Urinary bladder (tissue), 4 donors: ENCODE measurements at places on chromosomes 1 and 21. TPM values are rescaled to one million over a fixed set of nuclear protein-coding genes. Genes with fewer than 3 reads are reported as not detected.
A peak's percentile ranks its signal among the peaks of the same experiment; 100 is the strongest.

DNA sequence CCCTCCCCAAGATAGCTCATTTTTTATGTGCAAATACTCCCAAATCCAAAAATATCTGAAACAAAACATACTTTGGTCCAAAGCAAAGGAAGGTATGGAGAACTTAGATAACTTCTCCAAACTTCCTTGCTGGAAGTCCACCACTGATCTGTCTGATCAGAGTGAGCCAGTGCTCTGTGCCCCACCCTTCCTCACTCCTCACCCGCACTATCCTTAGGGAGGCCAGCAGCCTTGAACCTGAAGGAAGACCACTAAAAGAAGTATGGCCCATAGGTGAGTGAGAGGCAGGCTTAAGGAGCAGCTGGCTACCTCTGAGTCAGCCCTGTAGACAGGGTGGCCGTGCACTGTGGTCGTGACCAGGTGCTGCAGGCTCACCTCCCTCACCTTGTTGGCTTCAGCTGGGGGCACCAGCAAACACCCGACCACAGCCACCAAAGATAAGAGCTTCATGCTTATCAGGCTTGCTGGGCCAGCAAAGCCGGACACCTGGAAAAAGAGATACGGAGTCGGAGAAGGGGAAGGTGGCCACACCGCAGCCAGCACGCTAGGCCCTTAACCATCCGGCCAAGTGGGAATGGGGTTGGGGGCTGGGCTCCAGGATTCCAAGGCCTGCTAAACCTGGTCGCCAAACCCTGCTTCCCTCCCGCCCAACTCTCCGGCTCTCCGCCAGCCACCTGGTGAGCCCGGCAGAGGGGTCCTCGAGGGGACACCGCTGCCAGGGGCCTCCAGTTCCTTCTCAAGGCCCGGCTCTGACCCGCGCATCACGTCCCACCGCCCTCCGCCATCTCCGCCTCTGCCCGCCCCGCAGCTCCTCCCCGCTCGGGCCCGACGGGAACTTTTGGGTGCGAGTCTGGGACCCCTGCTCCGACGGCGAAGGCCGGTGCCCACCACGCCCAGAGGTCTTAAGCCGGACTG, 543 bp downstream of the TMEM9 start:
- no peak for DNase-seq

- peak; percentile 32 for DNase-seq
Observed at GRCh38 chr1:193104907-193105820, at the start of gene GLRX2. Gene GLRX2, minus strand, starts transcription at chr1:193105414. Its CDS starts 32 bp downstream, at chr1:193105382.

GRCh38 chr1:91120421-91120820, 98.6 kb upstream of the ZNF644 start:
- no peak for DNase-seq

ZBTB8A gene
- 7.4 TPM for polyA plus RNA-seq

GRCh38 chr1:206727981-206728696, 42.4 kb upstream of the IL19 start:
- no peak for DNase-seq

DNA sequence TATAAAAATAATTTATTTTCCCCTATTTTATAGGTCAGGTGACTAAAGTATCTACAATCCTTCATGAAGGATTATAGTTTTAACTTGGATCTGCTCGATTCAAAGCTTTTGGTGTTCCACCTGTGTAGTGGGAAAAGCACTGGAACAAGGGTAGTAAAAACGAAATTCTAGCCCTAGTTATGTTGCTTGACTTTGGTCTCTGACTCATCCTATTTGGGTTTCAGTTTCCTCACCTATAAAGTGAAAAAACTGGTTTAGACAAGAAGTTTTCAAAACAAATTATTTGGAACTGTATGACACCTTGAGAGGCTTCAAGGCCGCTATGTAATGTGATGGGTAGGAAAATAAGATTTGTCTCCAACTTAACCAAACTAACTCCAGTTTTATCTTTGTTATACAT, 505.2 kb upstream of the ZRANB2 start:
- DNase-seq: no peak

DNA sequence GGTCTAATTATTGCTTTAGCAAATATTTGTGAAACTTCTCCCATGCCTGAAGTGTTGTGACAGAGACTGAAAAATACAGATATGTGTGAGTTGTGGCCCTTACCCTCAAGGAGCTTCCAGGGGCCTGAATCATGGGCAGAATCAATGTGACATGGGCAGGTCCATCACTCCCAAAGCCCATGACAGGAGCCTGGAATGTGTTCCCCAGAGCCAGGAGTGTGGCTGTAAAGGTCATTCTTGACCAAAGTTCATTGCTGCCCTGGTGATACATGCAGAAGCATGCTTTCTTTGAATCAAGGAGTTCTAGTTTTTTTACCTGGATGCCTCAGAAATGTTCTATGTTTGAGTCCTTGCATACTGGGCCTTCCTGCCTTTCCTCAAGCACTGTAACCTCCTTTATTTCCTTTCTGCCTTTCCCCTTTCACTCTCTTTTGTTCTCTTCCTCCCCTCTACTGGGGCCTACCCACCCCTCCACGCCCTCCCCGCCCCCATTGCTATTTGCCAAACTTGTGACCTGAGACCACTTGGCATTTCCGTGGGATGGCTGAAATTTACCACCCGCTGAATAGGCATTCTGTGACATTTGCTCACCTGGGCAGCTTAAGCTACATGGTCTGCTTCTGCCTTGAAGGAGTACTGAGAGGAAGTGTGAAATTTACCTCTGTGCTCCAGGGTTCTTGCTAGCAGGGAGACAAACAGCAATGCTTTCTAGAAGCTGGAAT, 19.7 kb downstream of the PBX1 start:
- DNase-seq: no peak

S1PR1 gene
- polyA plus RNA-seq: 61.1 TPM
